ENCODE measurements at places on chromosomes 11 and 22.

DNA sequence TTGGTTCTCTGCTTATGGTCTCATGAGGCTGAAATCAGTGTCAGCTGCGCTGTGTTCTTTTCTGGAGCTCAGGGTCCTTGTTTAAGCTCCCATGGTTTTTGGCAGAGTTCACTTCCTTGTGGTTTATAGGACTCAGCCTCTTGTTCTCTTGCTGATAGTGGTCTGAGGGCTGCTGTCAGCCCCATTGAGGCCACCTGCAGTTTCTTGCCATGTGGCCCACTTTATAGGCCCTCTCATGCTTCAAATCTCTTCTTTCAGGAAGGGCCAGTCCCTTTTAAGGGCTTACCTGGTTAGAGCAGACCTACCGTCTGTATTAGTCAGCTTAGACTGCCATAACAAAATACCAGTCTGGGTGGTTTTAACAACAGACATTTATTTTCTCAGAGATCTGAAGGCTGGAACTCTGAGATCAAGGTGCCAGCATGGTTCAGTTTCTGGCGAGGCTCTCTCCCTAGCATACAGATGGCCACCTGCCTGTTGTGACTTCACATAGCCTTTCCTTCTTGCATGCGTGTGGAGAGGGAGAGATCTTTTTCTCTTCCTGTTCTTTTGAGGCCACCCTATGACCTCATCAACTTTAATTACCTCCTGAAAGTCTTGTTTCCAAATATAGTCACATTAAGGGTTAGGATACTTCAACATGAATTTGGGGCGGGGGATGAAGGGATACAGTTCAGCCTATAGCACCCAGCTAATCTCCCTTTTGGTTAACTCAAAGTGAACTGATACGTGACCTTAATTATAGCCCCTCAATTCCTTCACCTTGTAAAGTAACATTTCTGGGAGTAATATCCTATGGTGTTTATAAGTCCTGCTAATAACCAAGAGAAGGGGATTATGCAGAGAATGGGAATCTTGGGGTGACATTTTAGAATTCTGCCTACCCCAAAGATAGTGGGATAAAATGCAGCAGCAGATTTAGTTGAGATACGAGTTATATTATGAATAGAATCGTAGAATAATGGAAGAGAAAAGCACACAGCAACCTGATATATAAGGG lies 131.8 kb downstream of the UVRAG start:
- DNase-seq = no peak

GRCh38 chr11:1777737-1778136 lies 14.0 kb upstream of the CTSD start:
- no peak for DNase-seq

DNA sequence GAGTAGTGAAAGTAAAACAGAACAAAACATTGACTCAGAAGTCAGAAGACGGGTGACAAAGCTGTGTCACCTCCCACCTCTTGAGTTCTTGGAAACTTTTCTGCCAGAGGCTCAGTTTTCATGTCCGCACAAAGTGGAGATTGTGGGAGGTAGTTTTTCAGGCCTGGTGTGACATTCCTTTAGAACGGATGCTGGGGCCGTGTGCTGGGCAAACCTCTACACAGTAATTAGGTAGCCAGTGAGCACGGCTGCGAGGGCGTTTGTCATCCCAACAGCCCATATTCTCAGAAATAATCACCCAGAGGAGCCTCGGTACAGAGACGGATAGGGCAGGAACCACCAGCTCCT lies 1054.4 kb downstream of the TBC1D22A start:
- DNase-seq = no peak

- no peak for DNase-seq
Measured at GRCh38 chr22:46031557-46031956, 54.6 kb upstream of the WNT7B start.

GRCh38 chr11:72771507-72771906 lies 19.3 kb upstream of the ARAP1 start:
- DNase-seq = no peak

DNA sequence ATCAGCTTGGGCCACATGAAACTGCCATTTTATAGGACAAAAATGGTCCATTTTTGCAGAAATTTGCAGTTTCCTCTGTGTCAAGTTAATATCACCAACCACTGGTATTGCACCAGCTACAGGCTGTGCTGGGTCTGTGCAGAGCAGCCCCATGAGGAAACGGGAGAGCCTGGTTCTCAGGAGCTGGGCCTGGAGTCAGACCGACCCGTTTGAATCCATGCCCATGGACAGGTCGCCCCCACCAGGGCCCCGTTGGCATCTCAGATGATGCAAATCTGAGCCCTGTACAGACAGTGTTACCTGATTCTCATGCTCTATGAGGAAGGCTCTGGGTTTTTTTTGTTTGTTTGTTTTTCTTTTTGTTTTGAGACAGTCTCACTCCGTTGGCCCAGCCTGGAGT lies 9.8 kb upstream of the SEC14L6 start:
- no peak for DNase-seq

GRCh38 chr11:15216678-15217077 lies 102.0 kb downstream of the INSC start:
- DNase-seq = no peak

DNA sequence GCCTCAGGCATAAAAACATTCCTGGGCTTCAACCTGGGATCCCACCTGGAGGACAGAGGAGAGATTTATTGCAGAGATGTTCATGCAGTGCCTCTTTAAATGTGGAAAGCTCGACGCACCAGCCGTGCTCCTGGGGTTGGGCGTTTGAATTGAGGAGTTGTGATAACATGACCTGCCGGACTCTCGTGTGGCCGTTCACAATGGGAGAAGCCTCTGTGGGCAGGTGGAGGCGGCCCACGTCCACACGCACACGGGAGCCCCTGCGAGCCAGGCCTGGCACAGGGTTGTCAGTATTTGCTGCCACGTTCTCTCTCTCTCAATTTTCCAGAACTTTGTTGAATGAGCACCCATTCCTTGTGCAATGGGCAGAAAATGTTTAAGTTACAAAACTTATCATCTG lies 58.3 kb upstream of the PPARA start:
- DNase-seq = no peak

DNA sequence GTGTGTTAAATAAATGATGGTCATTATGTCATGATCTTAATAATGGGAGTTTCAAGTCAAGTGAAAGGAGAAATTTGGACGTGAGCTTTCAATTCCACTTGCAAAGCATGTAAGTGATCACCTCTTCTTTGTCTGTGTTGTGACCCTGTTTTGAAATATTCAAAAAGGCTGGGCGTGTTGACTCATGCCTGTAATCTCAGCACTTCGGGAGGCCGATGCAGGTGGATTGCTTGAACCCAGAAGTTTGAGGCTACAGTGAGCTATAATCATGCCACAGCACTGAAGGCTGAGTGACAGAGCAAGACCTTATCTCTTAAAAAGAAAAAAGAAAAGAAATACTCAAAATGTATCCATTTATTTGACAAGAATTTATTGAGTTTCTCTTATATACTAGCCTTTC lies 32.9 kb upstream of the EED start:
- DNase-seq = no peak

DNA sequence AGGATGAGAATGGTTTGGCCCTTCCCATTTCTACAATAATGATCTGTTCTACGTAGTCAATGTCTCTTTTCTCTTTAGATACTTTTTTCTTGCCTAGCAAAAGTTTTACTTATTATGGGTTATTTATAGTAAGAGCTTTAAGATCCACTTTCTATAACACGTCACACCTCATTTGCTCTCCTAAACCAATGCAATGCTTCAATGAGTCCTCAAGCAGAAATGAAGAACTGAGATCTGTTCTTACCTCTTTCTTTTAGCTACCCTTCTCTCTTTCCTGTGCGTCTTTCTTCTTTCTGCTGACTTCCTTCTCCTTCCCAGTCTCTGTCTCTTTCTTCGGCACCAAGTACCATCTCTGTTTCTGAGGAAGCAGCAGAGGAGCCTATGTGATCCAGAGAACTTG lies 61.8 kb downstream of the SNX19 start:
- no peak for DNase-seq

GRCh38 chr11:119937412-119937811 lies 200.5 kb downstream of the TRIM29 start:
- DNase-seq = no peak

DNA sequence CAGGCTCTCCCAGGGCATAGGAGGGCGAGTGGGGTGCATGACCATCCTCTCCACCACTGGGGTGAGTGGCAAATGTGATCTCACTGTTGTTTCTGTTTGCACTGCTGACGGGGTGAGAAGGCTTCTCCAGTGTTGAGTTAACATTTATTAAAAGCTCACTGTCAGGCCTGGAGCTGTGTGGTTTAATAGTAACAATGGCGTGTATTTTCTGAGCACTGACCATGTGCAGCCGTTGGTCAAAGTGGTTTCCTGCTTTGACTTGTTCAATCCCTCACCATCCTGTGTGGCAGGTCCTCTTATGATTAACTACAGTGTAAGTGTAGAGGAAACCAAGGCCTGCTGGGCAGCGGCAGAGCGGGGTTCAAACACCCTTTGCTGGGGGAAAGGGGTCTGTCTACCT lies 4.4 kb downstream of the A4GALT start:
- DNase-seq = no peak

DNA sequence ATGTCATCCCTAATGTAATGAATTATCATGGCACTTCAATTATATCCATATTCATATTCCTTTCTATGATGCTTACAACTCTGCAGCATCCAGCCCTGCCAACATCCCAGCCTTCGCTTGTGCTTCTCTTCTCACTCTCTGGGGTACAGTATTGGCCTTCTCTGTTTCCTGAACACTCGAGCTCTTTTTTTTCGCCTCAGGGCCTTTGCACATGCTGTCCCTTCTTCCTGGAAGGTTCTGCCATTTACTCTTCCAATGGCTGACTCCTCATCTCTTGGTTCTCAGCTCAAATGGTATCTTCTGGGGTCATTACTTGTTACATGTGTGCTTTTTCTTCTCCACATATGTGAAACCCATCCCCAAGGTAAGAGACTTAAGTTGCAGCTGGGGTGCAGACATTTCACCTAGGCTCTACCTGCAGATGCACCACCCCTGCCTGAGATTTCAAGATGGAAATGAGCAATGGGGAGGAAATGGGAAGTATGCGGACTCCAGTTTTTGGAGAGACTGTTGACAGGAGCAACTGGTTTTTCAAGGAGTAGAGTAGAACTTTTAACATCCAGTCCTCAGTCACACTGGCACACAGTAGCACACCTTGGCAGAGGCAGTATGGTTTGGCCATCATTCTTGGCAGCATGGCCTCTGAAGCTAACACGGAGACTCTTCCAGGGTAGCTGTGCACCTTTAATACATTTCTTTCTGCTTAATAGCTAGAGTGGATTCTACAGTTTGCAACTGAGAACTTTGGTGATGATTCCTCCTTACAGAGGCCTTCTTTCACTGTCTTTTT lies 42.4 kb upstream of the DMC1 start:
- DNase-seq = no peak

DNA sequence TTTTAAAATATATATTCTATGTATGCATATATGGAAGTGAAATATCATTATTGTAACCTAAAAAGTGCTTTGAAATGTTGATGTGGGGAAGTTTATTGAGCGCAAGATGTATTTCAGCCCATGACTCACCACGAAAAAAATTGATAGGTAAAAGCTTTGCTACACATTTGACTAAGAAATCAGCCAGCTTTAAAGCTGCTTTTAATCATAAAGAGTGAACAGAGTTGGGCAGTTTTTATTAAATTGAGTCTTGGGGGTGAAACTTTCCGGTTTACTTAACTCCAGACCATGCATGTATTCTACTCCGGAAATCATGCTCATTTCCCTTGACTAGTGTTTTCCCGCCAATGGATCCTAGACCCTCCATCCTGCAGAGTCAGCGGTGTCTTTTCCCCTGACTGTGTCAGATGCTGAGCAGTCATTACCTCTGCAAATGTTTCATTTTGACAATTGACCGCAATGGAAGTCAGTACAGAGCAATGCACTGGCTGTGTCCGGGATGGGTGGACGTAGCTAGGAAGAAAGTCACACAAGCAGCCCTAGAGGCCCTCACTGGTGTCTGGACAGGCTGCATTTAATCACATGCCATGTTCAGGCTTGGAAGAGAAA lies 47.2 kb upstream of the MPEG1 start:
- no peak for DNase-seq

Data from retina (tissue), 1 donor.